ENCODE measurements at places on chromosomes 6 and 20.

GRCh38 chr6:166003569-166003968, 164.1 kb downstream of the TBXT start:
- no peak for DNase-seq

DNA sequence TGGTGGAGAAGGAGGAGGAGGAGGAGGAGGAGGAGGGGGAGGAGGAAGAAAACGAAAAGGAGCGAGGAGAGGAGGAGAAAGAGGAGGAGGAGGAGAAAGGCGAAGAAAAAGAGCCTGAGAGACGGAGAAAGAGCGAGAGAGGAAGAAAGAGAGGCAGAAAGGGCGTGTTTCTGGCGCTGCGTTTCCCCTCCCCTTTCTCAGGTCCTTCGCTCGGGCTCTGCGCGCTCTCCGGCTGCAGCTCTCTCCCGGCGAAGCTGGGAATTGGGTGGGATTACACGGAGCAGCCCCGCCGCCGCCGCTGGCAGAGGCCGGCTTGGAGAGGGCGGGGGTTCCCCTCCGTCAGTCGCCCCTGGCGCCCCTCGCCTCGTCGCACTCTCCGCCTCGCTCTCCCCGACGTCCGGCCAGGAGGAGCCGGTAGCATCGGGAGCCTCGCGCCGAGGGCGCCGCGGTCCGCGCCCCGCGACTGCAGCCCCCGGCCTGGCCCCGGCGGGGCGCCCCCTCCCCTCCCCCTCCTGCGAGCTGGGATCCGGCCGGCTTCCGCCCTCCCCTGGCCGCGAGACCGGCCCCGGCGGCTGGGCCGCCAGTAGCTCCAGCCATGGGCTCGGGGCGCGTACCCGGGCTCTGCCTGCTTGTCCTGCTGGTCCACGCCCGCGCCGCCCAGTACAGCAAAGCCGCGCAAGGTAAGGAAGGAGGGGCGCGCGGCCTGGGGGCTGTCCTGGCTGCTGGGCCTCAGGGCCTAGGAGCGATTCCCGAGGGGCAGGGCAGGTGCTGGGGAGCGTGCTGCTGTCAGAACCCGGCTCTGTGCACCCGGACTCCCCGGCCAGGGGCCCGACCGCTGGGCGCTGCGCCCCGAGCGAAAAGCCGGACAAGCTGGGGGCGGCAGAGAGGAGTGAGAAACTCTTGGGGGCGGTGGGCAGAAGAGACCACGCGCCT, at the start of gene SCUBE3:
TSS of gene SCUBE3 (plus strand) at position 133 of the 933 bp plus-strand sequence. CDS start at position 596, 463 bp downstream.
- peak; percentile 60 for DNase-seq

- no peak for DNase-seq
Measured at GRCh38 chr20:21183722-21184121, 57.8 kb downstream of the KIZ start.

DNA sequence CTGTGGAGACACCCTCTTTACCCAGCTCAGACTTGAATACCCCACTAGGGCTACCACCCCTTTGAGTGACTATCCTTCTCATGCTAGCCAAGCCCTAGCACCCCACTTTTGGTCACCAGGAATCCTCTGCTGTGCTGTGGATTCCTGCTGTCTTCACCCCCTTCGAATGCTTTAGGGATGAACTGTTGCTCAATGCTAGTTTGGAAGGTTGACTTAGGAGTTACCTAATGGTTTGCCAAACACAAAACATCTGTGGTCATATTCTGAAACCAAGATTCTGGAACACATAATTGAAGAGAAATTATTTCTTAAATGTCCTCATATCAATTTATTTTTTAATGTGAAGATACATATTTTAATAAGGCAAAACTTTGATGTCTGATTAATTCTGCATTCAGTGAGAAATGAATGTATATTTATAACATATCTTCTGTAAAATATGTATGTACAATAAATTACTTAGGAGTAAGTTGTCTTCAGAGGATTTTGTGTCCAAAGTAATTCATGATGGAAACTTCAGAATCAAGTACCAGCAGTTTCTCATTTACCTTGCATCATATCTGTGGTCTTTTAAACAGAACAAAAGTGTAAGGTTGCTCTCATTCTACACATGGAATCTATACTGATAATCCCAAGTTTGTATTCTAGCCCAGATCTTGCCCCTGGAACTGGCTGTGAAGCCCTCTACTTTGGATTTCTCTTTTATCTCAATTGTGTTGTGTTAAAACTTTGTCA, 46.9 kb downstream of the TMEM200A start:
- DNase-seq, result no peak

DNA sequence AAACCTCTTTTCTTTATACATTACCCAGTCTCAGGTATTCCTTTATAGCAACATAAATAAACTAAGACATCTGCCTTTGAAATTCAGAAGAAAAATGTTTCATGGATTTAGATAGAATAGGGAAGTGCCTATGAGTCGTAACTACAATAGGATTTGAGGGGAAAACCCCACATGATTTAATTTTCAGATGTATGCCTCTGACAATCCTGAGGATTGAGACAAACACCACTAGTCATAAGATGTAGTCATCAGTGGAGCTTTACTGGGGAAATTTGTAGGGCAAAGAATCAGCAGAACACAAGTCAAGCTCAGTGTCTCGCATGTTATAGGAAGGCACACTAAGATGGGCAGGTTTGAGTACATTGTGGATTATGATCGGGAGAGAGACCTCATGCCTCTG, 566.4 kb downstream of the BMP2 start:
- DNase-seq, result no peak

DNA sequence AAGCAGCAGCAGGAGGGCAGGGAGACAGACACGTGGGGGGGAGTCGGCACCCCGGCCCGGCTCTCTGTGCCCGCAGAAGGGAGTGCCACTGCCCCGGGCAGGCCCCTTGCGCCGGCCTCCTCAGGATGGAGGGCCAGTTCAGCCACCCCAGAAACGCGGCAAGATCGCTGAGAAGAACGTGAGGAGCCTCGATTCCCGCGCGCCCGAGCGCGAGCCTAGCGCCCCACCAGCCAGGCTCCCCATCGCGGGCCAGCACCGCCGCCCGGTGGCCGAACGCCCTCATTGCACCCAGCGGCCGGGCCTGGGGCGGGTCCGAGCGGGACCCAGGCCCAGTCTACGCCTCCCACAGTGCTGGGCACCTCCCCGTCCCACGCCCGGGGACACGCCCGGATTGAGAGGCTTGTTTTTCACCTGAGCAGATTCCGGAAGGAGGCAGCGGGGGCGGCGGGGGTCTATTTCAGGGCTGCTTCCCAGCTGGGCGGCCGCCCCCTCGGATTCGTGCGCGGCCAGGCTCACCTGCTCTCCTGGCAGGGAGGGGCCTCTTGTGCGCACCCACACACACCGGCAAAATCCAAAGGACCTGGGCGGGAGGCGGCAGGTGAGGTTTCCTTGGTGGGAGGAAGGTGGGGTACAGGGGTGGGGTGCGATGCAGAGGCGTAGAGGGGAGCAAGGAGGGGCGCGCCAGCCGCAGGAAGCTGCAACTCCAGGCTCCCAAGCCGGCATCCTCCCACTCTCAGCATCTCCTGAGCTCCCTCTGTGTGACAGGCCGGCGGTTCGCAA, 9.0 kb upstream of the GRM4 start:
- DNase-seq, result peak; percentile 45

DNA sequence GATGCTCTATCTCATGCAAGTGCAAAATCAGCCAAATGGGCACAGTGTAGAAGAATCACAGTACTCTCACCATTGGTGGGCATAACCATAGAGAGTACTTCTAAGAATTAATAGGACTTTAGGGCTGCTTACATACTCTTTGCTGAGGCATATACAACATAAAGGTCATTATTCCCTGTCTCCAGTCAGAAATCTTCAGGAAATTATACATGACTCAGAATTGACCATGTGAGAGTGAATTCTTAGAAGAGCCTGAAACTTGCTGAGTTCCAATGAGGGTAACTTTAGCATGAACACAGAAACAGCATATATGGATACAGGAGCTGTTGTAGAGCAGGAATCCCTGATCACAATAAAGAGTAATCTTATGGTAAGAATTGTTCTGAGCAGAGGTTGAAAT, 498.7 kb downstream of the TENT5A start:
- no peak for DNase-seq

GRCh38 chr6:90195094-90195829, 101.4 kb downstream of the BACH2 start:
- no peak for DNase-seq

GRCh38 chr6:31572041-31572911, at the start of gene LTA:
LTA (plus strand) TSS chr6:31572289; CDS start chr6:31572743, 454 bp downstream.
- no peak for DNase-seq

- peak; percentile 31 for DNase-seq
Measured at GRCh38 chr6:17600527-17601385, 654 bp downstream of the FAM8A1 start.

DNA sequence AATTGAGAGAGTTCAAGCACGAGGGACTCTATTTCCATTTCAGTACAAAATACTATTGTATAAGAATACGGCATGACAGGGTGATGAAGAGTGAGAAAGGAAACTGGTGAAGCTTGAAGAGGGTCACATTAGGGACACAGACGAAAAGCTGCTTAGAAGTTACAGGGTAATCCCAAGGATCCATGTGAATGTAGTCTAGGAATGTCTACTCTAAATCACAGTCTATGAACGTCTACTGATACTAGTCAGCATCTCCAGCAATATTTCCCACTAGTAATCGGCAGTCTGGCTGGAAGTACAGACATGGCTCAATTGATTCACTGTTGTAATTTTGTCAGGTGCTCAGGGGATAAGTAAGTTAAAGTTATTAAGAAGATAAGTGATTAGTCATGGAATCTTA, 156.4 kb downstream of the ASCC3 start:
- DNase-seq, result no peak

- no peak for DNase-seq
Measured at GRCh38 chr6:132334521-132334885, 66.8 kb downstream of the MOXD1 start.

DNA sequence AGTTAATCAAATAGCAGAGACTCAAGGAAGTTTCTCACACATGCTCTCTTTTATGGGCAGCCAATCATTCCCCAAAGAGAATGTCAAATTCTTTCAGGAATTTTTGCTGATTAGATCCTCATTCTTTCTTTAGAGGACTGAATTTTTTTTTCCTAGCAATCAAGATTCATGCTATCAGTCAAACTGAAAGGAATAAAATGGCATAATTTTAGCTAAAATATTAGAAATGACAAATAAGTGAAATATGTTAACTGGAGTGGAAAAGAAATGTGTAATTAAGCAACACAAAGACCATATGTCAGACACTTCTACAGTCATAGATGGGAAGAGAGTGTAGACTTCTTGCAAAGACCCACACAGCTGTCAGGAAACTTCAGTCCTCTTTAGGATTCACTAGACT, 242.3 kb upstream of the RNF217 start:
- DNase-seq, result no peak

GRCh38 chr6:33778444-33779121, 10.3 kb downstream of the LEMD2 start:
- DNase-seq, result no peak

- DNase-seq, result no peak
Measured at GRCh38 chr20:63530788-63531160, 6.4 kb downstream of the PTK6 start.

DNA sequence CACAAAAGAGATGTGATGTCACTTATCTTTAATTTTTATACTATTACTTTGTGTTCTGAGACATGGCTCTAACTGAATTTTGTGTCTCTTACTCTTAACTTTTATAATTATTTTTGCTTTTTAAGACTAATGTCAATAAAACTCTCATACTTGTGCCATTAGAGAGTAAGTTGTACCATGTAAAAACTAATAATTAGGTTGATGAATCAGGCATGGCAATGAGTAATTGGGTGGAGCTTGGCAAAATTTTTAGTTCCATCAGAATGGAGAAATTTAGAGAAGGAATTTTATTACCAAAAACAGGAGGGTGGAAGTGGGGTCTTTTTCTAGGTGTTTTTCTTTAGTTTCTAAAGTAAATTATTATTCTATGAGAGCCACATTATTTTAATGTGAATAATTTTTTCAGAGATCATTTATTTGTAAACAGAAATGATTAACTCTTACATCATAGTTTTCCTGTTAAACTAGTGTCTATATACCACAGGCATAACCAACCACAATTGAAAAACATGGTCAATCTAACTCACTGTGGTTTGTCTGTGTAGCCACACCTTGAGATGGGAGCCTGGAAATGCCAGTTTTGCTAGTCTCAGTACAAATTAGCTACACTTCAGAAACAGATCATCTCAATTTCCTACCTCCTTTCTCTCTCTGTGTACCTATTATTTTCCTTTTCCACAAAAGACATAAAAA, 51.8 kb downstream of the ELOVL4 start:
- DNase-seq, result no peak

DNA sequence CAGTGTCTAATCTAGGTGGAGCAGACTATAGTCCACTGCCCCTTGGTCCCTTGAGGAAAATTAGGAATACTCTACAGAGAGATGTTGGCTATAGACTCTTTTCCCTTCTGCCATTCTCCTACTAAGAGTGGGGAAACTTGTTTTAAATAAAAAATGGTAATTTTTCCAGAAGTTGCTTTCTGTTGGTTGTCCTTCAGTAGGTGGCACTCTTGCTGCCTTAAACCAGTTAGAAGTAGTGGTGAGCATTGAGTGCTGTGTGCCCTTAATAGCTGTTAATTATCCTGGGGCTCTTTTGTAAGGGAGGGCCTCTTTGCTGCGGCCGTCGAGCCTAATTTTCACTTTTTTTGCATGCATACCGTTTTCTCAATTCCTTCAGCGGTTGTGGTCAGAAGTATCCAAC, 2.8 kb downstream of the CMTR1 start:
- no peak for DNase-seq

GRCh38 chr6:156978948-156979347, 201.8 kb downstream of the ARID1B start:
- no peak for DNase-seq

DNA sequence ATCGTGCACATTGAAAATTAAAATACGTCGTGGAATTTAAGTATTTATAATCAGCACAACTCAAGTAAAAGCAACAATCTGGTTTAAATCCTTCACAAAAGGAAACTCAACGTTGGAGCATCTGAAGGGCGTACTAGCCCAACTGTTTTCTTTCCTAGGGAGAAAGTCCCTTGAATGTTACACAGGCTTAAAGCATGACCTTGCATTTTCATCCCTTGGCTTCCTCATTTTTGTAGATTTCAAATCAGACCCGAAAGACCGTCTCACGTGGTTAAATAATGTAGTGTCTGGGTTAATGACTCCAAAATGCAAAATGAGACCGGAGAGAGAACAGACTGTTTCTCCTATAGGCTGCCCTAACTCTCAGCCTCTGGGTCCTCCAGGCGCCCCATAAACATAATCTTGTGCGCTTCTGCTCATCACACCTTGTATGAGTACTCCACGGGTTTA, 249.2 kb upstream of the RREB1 start:
- no peak for DNase-seq

DNA sequence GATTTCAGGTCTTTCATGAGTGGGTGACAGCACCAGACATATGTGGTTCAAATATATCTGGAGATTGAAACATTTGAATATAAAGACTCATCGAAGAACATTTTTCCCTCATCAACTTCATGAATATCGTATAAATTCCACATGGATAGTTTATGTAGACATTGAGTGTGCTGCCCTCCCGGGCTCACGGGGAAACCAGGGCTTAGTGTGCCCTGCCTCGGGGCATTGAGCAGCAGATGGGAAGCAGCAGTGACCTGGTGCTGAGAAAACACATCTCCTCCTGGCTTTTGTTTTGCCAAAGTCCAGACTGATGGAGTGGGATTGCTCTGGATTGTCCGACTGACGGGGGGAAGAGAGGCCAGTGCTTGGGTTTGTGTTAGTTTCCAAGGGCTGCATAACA, 17.8 kb upstream of the SLC2A12 start:
- DNase-seq, result no peak
